Activated T-cell treated with anti-CD3 and anti-CD28 coated beads for 4 hours (primary cell): ENCODE measurements at places on chromosomes 3 and 15.

GRCh38 chr15:92421976-92422375 lies 28.3 kb downstream of the ST8SIA2 start:
- DNase-seq: no peak

DNA sequence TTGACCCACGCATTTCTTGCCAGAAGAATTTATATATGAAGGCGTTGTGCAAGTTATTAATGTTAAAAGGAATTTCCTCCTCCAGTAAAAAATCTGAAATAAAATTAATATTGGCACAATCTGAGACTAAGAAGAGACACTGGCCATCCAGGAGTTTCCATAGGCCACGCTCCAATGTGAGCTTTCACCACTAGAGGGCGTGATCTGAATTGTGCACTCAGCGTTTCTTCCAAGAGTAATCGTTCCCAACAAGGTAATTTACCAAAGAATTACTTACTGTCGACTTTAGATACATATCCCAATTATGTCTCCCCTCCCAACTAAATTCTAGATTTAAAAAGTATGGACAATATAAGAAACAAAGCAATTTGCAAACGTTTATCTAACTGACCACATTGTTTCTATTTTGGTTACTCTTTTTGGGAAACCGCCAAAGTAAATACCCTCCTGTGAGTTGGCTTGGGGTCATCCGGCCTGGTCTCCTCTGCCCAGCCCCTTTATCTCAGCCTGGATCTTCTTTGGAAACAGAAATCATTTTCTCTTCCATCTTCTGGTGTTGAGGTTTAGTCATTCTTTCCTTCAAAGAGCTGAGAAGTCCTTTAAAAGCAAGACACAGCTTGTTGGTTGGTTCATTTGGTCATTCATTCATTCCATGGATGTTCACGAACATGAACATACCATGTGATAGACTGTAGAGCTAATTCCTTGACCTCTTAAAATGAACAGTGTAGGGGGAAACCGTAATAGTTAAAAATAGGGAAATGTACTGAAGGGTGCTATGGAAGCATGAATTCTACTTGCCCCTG lies 26.2 kb downstream of the POLR2M start:
- peak; percentile 33 for DNase-seq

- no peak for DNase-seq
Measured at GRCh38 chr15:68201879-68202261, 3.3 kb downstream of the CALML4 start.

DNA sequence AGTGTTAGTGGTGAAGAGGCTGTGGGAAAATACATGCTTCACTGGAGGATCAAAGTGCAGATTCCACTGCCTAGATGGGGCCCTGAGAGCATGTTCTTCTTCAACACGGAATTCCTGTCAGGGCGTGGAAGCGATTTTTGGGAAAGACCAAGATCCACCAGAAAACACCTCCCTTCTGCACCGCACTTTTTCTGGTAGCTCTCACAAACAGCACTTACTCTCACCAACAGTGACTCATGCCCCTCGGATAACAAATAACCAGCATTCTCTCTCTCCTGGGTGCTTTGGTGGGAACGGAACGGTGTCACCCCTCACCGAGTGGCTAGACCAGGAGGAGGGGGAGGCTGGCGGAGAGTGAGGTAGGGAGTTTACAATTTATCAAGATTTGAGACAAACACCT lies 40.1 kb downstream of the ADAMTSL3 start:
- no peak for DNase-seq

DNA sequence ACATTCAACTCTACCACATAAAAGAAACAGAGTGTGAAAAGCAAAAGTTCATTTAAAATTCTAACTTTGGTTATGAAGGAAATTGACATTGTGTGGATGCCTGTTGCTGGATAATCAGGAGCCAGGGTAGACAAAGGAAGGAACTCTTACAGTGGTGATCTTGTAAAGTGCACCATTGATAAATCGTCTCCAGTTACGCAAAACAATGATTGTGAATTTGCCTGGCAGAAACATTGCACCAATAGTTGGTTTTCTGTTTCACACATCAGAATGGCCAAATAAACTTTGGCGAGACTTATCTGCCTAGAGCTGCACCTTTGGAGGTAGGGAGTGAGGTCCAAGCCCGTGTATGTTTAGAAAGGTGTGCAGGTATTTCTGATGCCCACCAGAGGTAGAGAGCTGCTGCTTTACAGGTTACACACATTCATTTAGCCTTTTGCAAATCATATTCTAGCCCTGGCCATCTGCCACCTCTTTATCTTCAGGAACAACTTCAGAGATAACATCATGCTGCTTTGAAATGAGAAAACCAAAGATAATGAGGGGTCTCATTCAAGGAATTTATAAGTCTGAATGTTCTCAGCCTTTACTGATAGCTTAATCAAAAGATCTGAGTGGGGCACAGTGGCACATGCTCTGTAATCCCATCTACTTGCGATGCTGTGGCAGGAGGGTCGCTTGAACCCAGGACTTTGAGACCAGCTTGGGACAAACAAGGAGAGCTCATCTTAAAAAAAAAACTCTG lies 47.4 kb upstream of the P3H2 start:
- DNase-seq: no peak

GRCh38 chr3:99875929-99876841 lies 58.5 kb downstream of the CMSS1 start:
- peak; percentile 55 for DNase-seq

GRCh38 chr3:162770551-162770950 lies 1273.9 kb downstream of the OTOL1 start:
- DNase-seq: no peak

GRCh38 chr15:61748529-61748928 lies 311.7 kb downstream of the VPS13C start:
- DNase-seq: no peak

GRCh38 chr3:100060685-100061484 lies 53.4 kb downstream of the FILIP1L start:
- DNase-seq: no peak

- DNase-seq: peak; percentile 48
Measured at GRCh38 chr3:38031022-38031994, 1.9 kb upstream of the PLCD1 start.

DNA sequence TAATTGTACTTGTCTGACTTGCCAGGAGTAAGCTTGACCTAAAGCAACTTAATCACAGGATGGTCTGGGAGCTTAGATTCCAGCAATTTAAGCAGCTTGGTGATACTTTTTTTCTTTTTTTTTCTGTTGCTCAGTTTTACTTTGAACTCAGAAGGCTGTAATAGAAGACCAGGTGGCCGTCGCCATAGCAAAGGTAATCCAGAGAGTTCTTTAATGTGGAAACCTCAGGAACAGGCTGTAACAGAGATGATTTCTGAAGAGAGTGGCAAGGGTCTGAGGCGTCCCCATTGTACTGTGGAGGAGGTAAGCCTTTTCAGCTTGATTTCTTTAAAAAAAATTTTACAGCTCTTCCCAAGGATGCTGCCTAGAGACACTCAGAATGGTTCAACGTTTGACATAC lies 20.1 kb downstream of the SENP2 start:
- no peak for DNase-seq

DNA sequence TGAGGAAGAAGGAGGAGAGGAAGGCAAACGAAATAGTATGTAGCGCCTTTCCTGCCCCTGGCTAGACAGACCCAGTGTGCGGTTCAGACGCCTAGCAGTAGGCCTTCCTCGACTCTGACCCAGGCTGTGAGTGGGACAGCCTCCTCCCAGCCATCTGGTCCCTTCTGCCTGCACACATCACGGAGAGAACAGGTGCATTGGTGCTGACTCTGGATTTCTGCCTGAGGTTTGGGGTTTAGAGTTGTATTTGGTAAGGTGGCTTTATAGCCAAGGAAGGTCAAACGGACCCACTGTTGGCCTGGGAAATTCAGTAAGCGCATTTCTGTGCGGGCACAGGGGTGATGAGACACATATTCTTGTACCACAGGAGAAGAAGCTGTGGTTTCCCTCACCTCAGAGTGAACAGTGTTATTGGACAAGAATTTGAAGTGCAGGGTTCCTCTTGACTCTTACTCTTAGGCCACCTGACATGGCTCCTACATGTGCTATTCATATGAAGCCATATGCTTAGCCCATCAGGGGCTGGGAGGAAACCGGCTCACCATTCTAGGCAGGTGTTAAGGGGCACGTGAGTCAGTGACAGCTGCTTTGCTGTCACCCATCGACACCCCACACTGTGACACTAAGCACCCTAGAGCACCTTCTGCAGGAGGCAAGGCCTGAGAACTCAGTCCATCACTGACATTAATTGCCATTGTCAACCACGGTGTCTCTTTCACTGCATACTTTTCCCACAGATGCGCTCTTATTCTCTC lies 143.3 kb downstream of the CHDH start:
- DNase-seq: no peak

DNA sequence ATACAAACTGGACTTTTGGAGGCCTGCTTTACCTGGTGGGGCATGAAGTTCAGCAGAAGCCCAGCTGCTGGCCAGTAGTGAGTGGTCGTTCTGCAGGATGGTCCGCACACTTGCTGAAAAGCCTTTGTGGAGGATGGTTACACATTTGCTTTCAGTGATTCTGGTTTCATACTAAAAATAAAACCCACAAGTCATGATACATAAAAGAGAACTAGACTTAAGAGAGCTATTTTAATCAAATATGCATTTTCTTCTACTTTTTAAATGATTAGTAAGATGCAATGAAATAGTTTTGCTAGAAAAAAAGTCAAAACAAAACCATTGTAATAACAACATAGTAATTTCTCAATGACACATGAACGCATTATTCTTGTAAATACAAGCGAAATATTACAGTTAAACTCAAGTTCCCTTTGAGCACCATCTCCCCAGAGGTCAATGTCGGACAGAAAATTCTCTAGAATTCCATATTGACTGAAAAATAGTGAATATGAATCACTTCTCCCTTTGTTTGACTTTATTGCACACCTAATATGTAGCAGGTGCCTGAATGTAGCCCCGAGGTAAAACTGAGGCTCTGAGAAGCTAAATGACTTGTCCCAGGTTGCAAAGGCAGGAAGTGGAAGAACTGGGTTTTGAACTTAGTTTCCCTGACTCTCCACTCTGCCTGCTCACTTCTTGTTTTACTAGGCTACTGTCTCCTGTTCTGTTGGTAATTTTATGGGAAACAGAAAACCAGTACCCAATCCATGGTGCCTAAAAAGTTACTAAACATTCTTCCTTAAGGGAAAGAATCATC lies 8.3 kb downstream of the IL5RA start:
- no peak for DNase-seq

- DNase-seq: no peak
Measured at GRCh38 chr15:51724199-51724598, 13.3 kb downstream of the LYSMD2 start.

- no peak for DNase-seq
Measured at GRCh38 chr3:125143538-125143937, 69.0 kb downstream of the SLC12A8 start.

- peak; percentile 23 for DNase-seq
Measured at GRCh38 chr15:69976366-69976994, 121.2 kb downstream of the TLE3 start.

- DNase-seq: no peak
Measured at GRCh38 chr15:29652595-29652994, 169.7 kb downstream of the TJP1 start.

DNA sequence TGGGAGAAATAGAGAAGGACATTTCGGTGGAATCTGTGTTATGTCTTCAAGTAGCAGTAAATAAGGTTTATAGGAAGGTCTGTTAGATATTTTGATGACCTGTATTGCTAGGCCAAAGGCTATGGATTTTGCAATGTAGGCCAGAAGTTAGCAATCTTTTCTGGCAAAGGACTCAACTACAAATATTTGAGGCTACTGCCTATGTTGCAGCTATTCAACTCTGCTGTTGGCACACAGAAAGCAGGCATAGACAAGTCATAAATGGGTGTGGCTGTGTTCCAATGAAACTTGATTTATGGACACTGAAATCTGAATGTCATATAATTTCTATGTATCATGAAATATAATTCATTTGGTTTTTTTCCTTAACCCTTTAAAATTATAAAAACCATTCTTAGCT lies 438.7 kb upstream of the C2CD4B start:
- DNase-seq: no peak

- DNase-seq: peak; percentile 37
Measured at GRCh38 chr3:187986514-187986934, 167.4 kb upstream of the LPP start.

- DNase-seq: peak; percentile 7
Measured at GRCh38 chr3:47370887-47371697, 9.7 kb upstream of the PTPN23 start.

DNA sequence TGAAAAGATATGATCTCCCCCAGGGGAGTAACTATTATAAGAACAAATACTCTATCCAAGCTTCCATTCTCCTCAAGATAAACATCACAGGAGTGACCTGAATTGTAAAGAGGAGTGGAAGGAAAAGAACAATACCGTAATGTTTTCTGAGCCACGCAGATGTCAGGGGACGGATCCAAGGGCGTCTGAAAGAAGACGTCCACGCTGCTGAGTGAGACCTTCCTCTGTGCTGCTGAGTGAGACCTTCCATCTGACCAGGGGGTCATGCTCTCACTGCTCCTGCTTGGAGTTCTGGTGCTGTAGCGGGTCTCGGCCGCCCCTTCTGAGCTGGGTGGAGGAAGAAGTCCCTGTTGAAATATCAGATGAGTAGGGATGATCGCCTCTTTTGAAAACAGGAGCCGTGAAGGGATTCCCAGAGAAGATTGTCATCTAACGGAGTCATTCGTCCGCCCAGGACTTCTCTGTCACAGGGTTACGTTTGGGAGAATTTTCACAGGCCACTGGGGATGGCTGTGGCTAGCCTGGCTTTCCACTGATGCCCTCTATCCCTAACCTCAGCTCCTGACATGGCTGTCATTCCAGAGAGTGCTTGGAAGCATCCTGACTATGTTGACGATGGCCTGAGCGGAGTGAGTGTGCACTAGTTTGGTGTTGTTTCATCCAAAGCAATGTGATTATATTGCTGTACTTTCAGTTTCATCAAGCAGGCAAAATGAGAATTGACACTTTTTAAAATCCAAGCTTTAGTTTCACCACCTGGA lies 184.9 kb downstream of the APBA2 start:
- no peak for DNase-seq

GRCh38 chr3:58052373-58053273 lies 44.4 kb downstream of the FLNB start:
- DNase-seq: no peak

DNA sequence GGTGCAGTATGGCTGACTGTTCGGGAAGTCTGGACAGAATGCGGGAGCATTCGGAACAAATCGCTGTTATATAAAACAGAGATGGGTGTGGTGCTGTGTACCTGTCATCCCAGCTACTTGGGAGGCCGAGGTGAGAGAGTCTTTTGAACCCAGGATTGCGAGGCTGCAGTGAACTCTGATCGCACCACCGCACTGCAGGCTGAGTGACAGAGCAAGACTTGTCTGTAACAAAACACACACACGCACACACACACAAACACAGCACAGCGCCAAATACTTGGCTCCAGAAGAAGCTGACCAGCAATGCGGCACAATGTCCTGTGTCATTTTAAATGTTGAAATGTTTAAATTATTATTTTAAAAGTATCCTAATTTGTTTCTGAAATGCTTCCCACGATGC lies 12.6 kb downstream of the RFTN1 start:
- DNase-seq: no peak

GRCh38 chr3:37990527-37990926 lies at the start of gene VILL:
VILL (plus strand) TSS chr3:37990786; CDS start chr3:37993673, 2,887 bp downstream.
- no peak for DNase-seq

GRCh38 chr3:102531686-102532085 lies 96.9 kb downstream of the ZPLD1 start:
- DNase-seq: no peak
